ENCODE measurements at places on chromosomes 5 and 9.

- DNase-seq, result no peak
Observed at GRCh38 chr9:1495282-1496030, 445.3 kb downstream of the DMRT2 start.

DNA sequence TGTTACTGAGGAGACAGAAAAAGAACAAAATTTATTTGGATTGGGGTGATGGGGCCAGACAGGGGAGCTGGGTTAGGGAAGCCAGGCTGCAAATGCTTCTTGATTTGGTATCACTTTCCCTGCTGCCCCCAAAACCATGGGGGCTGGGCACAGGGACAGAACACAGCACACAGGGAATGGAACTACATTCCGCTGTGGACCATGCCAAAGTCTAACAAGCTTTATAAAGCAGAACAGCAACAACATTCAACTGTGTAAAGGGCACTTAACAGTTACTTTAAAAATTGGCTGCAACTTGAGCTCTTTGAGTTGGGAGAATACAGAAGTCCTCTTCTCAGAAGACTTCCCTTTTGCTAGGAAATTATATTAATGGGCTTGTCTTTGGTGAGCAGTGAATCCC is 23.8 kb downstream of the C5orf58 start:
- DNase-seq, result no peak

DNA sequence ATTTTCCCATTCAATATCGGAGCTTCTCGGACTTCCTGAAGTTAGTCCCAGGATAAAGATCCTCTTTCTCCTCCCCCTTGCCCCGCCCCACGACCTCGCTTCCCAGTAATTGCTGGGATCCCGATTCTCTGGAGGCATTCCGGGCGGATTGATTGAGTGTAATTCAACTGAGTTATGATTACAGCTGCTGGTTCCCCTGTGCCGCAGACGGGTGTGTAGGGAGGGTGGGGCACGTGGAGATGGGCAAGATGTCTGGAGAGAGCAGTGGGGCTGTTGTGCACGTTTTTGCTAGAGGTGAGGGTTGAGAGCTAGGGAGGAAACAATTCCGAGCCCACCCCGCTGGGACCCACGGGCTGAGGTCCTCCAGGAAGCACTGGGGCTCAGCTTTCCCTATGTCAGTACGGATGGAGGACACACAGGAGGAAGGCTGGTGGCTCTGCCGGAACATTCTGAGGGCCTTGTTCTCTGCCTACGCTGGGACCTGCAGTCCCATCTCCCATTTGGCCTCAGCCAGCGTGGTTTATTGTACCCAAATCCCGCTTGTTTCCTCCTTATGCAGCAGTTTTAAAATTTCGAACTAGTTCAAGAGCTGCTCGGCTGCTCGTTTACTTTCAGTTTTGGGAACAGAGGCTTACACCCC is 2.4 kb upstream of the DMRT2 start:
- no peak for DNase-seq

- DNase-seq, result no peak
Observed at GRCh38 chr5:146703899-146704298, 174.7 kb downstream of the PPP2R2B start.

DNA sequence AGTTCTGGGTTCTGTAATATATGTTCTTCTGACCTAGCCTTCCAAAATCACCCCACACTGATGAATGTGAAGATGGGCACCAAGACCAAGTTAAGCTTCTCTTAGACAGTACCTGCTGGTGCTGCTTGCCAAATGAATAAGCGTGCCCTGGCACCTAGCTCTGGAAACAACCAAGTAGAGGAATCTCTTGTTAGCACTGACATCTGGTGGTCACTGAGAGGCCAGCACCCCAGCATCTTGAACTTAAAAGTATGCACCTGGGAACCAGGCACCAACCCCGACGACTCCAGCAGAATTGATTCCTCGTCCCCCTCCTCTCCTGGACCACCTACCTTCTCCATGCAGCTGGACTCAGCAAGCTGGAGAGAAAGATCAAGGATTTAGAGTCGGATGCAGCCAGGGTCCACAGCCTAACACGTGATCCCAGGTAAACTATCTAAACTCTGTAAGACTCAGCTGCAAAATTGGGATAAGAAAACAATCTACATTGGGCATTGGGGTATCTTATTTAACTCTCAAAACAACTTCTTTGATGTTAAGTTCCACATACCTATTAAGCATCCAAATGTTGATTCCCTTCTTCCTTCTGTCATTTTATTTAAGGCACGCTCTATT is 89.8 kb downstream of the SLC1A3 start:
- DNase-seq, result peak; percentile 50

DNA sequence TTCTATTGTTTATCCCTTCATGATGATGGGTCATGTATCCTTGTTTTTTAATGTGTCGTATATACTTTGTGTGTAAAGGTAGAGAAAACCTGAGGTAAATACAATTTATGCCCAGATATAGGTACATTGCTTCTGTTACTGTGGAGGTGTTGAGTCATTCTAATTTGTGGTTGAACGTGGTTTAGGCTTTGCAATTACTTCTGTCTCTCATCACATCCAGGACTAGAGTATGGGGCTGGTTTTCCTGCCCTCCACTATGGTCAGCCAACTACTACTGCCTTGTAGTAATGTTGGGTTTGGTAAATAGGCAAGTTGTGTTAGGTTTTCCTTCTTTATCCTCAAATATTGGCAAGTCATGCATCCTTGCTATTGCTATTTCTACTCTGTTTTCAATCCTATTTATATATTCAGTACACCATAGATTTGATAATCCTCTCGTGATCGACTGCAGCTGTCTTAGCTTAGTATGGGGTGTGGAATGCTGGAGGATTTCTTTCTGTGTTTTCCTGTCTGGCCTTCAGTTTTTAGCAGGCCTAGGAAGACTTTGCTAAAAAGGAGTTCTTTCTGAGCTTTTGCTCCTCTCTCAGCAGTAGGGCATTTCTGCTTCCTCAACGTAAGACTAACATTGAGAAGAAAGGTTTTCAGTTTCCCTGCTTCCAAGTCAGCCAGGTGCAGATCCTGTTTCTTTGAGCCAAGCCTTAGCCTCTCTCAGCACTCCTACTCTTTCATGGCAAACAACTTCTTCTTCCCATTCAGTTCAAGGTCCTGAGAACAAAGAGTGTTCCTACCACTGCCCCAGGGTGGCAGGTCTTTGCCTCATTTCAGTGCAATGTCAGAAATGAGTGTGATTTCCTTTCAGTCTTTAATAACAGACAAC is 844.4 kb upstream of the CDH18 start:
- DNase-seq, result no peak
